ENCODE measurements at places on chromosomes 6 and 20.

GRCh38 chr6:155313602-155314091, 637 bp downstream of the TFB1M start:
- no peak for DNase-seq

- no peak for DNase-seq
Observed at GRCh38 chr20:23084845-23085365, 1.2 kb downstream of the CD93 start.

DNA sequence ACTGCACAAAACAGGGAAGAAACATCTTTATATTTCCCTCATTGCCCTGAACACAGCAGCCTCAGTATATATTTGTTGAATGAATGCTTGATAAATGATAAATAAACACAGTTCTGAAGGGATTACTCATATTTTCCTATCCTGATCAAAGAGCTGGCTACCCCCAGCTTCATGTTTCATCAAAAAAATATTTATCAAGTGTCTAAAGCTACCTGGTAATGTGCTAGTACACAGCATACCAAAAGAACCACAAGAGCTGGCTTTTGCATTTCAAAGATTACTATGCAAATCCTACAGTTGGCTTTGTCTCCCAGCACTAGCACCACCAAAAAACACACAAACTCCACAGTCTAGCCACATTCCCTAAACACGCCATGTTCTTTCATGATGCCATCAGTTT, 130.0 kb downstream of the BTBD9 start:
- no peak for DNase-seq

DNA sequence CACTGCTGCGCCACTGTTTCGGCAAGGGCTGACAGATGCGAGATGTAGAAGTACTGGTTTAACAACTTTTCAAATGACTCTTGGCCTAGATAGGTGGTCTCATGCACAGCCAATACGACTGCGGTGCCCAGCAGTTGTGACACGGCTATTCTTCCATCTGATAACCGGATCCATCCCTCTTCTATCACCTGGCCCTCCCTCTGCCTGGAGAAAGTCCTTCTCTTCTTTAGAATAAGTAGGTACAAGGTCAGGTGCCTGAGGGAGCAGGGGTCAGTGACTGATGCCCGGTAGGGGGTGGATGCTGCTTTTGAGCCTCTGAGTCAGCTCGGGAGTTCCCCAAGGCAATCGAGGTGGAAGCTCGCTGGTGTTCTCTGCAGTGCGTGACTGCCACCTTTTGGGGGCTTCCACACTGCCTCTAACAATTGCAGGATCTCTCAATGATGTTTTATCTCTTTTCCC, 166.8 kb upstream of the GRIK2 start:
- DNase-seq: no peak

DNA sequence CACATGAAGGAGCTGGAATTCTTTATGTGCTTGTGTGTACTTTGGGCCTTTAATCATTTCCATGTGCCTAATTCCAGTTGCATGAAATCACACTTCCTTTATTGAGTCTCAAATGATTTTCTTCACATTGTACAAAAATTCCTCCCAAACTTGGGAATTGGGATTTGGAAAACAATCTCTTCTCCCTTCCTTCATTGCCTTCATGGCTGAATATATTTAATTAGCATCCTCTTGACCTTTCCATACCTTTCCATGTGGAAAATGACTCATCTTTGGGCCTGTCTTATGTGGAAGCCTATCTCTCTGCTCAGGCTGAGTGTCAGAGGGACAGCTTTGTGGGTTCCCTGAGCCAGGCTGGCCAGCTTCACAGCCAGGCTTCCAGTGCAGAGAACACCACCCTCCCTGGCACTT, 33.0 kb upstream of the CDH4 start:
- DNase-seq: no peak

Data from stimulated activated CD4-positive, alpha-beta T cell treated with anti-CD3 and anti-CD28 coated beads, Interleukin-15, amount 100 ng/mL, for 1 hour (primary cell).